ENCODE measurements at places on chromosomes 3 and 15.

GRCh38 chr15:89492934-89493631 lies 3.3 kb downstream of the RHCG start:
- DNase-seq = no peak

DNA sequence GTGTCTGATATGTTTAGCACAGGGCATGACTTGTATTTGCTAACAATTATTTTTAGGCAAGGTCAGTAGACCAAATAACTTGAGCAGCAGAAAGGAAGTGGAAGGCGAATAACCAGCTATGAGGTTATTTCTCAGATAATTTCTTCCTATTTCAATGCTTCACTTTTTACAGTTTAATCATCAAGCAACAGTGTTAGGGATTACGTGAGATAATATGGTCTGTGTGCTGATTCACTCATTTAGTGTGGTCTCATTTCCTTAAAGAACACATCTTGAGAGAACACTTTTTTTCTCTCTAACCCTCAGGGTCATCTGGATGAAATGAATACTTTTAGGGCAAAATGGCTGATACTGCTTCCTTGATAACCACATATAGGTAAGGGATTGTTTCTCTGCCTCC lies 126.0 kb upstream of the CCNL1 start:
- DNase-seq = no peak

GRCh38 chr15:61063875-61064320 lies 165.2 kb downstream of the RORA start:
- no peak for DNase-seq

DNA sequence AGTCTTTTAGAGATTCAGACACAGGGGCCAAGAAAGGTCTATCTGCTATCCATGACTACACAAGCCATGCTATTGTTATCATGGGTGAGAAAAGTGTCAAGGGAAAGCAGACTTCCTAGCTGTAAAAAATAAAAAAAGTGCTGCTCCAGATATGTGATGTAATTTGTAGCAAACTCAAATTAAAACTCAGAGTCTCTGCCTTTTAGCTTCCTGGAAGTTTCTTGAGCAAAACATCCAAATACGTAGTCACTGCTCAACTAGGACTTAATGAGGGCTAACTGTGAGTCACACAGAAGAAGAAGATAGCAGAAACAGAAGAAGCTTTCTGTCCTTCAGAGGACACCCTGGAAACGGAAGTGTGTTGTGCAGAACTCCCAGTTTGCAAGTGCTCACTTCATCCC lies 393.4 kb upstream of the NR2F2 start:
- no peak for DNase-seq

- no peak for DNase-seq
These were observed 176.9 kb downstream of the STAC start for GRCh38 chr3:36557021-36557707.

DNA sequence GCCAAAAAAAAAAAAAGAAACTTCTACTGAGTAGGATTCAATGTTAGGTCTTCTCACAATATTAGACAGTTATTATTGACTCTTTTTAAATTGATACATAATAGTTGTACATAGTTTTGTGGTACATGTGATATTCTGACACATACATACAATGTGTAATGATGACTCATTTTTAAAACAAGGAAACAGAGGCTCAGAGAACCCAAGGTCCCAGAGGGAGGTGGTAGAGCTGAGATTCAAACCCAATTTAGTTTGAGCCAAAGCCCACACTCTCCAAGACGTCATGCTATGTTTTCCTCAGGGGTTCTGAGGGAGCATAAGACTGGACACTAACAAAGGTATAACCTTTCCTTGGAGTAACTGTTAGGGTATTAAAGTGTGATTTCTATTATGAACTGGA lies 40.6 kb downstream of the MYO5C start:
- DNase-seq = no peak

- no peak for DNase-seq
These were observed 19.9 kb downstream of the IQGAP1 start for GRCh38 chr15:90407871-90408317.

DNA sequence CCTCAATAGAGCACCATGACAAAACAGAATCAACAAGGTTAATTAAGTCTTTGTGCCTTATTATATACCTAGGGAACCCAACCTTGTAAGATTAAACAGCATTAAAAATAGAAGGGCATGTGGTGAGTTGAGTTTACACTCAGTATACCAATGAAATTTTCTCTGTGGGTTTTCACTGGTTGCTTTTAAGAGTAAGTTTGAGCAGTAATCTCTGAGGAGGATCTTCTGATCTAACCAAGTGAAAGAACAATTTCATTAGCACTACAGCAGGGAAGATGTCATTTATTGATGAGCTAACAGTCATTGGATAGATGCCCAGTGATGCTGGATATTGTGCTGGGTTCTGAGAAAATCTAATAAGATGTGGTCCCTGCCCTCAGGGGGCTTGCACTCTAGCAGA lies 26.9 kb upstream of the AKAP13 start:
- no peak for DNase-seq

- no peak for DNase-seq
These were observed 220.0 kb downstream of the SV2B start for GRCh38 chr15:91320101-91320500.

DNA sequence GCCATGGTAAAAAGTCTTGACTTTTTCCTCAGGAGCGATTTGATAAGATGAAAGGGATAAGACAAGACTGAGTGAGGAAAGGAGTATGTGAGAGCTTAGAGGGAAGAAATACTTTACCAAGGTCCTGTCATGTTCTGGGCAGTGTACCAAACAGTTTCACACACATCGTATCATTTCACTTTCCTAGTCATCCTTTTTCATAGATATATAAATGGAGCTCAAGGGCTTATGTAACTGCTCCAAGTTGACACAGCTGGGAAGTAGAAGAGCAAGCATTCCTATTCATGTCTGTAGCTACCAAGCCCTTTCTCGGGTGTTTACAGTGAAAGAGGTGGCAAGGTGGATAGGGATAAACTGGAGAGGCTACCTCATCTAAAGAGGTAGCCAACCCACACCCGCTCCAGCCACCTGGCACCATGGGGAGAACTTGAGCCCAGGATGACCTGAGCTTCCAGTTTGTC lies 57.4 kb downstream of the MRPS25 start:
- no peak for DNase-seq

DNA sequence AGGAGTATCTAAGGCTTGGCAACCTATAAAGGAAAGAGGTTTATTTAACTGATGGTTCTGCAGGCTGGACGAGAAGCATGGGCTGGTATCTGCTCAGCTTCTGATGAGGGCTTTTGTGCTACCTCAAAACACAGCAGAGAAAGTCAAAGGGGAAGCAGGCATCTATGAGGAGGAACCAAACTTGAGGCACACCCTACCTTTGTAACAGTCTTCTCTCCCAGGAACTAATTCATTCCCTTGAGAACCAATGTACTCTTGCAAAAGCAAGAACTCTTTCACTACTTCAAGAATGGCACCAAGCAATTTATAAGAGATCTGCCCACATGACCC lies 109.0 kb downstream of the CGGBP1 start:
- DNase-seq = no peak

GRCh38 chr3:139969386-139969785 lies 34.4 kb downstream of the CLSTN2 start:
- DNase-seq = no peak
